ENCODE measurements at places on chromosomes 6 and 20. TPM values are rescaled to one million over a fixed set of nuclear protein-coding genes. Genes with fewer than 3 reads are reported as not detected.

Gene HLA-DMA
- 32.7 TPM for total RNA-seq

Gene C20orf204
- total RNA-seq, result 5.3 TPM

Gene CNR1
- not detected for total RNA-seq

Gene SAMD5
- not detected for total RNA-seq

Gene STMN3
- 27.3 TPM for total RNA-seq

Gene CALHM6
- 20.7 TPM for total RNA-seq

Gene BPIFA3
- total RNA-seq, result not detected

Gene PDYN
- not detected for total RNA-seq

Gene SIRPD
- total RNA-seq, result 0.20 TPM

Gene F13A1
- total RNA-seq, result not detected

Gene TRDN
- total RNA-seq, result not detected

Gene GHRH
- not detected for total RNA-seq

Gene RBM39
- total RNA-seq, result 398 TPM

Gene SLC24A3
- total RNA-seq, result not detected

Gene GABRR2
- 1.2 TPM for total RNA-seq

Gene GSTA3
- not detected for total RNA-seq

Gene ARMH2
- 1.4 TPM for total RNA-seq

All from T-helper 2 cell treated with Interferon-gamma antibody and Interleukin-4, amounts not matched to agents 100 ng/mL and 5 ng/mL, for 36 hours (primary cell).